ENCODE measurements at places on chromosomes 1 and 21.

DNA sequence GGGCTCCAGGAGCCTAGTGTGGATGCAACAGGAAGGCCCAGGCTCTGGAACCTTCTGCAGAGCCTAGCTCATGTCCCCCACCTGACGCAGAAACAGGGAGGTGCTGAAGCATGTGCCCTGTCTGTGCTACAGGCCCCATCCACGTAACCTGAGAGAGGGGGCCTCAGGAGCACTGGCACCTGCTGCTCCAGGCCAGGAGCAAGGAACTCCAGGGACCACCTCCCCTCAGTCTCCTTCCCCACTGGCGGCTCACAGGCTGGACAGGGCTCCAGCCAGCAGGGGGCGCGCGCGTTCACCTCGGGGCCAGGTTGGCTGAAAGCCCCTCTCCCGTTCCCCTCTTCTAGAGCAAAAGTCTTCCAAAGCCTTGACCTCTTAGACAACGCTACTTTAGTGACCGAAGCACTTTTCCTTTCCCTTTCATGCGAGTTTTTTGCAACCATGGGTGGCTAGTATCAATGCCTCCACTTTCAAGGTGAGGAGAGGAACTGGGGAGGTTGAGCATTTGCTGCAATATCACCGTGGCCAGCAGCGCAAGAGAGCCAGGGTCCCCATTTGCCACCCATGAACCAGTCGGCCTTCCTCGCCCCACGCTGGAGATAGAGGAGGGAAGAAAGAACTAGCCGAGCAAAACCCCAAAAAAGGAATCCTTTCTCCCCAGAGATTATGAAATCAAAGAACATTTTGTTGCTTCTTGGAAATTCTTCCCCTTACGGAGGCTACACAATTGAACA is 52.4 kb upstream of the GPR157 start:
- DNase-seq = peak; percentile 69

- DNase-seq = peak; percentile 45
Observed at GRCh38 chr1:36083635-36084496, at the start of gene TEKT2. Gene TEKT2, plus strand, starts transcription at chr1:36084094. Its CDS starts 828 bp downstream, at chr1:36084922.

DNA sequence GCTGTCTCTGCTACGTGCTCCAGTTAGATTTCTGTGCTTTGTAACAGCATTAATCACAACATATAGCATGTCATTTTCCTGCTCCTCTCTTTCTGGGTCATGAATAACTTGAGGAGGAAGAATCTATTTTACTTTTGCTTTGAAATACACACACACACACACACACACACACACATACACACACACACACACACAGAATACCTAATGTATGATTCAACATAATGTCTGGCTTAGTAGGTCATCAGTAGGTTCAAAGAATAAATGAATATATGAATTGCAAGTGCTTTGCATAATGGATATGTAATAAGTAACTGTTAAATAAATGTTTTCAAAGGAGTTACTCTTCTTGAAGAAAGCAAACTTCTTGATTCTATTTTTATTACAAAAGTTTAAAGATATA is 249.0 kb downstream of the PDE4B start:
- DNase-seq = no peak

DNA sequence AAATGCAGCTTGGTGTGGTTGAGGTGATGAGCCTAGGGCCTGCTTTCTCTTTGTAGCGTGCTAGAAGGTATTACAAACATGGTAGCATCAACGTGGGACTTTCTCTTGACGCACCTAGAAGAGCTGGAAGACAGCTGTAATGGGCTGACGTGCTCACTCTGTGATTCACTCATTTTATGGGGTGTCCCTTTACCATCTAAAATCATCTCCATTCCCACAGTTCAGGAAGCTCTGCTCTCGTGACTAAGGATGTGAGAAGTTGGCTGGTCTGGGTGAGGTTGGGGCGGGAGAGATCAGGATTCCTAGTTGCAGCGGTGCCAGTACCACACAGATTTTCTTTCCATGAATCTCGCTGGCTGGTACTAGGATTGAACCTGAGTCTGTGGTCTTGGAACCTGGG is 4.2 kb downstream of the HTR6 start:
- DNase-seq = peak; percentile 55

- DNase-seq = no peak
Observed at GRCh38 chr1:193657552-193657951, 471.1 kb upstream of the B3GALT2 start.

DNA sequence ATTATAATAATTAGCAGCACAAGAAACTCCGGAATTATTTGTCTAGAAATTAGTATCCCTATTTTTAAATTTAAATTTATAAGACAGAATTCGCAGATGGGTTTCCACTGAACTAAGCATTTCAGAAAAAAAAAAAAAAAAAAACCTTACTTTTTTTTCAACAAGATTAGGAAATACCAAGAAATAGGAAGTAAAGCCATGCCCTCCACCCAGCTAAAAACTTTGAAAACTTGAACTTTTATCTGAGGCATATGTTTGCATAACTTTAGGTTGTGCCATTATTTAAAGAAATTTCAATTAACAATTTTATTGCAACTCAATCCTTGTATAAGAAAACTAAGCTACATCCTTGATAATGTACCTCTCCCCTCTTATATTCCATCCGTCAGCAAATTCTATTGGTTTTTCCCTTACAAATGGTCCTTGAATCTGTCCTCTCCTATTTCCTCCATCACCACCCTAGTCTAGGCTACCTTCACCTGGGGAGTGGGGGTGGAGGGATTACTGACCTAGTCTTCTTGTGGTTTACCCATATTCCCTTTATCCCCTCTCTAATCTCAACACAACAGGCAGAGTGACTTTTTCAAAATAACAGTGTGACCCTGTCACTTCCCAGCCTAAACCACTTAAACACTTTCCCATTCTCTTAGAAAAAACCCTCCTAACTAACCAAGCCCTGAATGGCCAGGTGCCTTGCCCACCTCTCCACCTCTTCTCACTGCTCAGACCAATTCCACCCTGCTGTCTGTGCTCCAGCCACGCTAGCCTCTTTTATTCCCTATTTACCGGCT is 1.4 kb upstream of the EVI5 start:
- DNase-seq = no peak

DNA sequence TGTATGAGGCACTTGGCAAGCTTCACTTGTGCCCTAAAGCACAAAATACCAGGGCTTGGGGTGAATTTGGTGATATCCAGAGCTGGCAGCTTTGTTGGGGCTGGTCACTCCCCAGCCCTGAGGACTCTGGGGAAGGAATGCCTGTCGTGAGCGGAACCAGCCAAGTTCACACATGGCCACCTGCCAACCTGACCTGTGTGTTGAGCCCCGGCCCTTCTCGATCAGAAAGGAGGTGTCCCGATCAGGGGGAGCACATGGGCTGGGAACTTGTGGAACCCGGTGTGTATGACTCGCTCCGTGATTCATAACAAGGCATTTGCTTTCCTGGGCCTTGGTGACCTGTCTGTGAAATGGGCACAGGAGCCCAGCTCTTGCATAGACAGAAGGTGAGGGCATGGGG is 43.1 kb downstream of the AGPAT3 start:
- peak; percentile 31 for DNase-seq

DNA sequence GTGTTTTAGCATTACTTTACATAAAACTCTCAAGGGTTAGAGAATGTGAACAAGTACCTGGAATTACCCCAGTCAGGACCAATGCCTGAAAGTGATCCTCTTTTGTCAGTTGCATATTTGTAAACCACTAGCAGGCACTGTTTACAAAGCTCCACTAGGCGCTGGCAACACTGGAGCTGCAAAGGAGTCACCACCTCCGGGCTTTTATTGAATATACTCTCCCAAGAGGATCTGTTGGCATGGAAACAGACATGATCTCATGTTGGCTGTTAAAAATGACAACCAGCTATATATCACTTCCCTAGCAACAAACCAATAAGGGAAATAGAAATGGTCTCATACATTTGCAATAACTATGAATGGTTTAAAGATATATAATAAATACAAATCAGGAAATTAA is 116.0 kb downstream of the TTLL7 start:
- peak; percentile 36 for DNase-seq

GRCh38 chr1:182080040-182080439 is 18.5 kb upstream of the ZNF648 start:
- DNase-seq = no peak

GRCh38 chr1:150560011-150560438 is 10.8 kb downstream of the ADAMTSL4 start:
- peak; percentile 69 for DNase-seq
